SHP77 treated with DMSO at 0.1 percent for 48 hours (cell line): ENCODE measurements at places on chromosomes 4 and X.

DNA sequence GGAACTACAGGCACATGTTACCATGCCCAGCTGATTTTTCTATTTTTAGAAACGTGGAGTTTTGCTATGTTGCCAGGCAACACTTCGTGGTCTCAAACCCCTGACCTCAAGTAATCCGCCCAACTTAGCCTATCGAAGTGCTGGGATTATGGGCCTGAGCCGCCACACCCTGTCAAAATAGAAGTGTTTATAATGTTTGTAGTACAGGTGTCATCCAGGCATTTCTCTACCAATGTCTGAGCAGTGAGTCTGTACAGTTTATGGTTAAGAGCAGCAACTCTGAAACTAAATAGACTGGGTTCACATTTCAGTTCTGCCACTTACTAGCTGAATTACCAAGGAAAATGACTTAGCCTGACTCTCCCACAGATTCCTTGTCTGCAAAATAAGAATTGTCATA, 460.4 kb upstream of the GALNT7 start:
- no peak for DNase-seq

DNA sequence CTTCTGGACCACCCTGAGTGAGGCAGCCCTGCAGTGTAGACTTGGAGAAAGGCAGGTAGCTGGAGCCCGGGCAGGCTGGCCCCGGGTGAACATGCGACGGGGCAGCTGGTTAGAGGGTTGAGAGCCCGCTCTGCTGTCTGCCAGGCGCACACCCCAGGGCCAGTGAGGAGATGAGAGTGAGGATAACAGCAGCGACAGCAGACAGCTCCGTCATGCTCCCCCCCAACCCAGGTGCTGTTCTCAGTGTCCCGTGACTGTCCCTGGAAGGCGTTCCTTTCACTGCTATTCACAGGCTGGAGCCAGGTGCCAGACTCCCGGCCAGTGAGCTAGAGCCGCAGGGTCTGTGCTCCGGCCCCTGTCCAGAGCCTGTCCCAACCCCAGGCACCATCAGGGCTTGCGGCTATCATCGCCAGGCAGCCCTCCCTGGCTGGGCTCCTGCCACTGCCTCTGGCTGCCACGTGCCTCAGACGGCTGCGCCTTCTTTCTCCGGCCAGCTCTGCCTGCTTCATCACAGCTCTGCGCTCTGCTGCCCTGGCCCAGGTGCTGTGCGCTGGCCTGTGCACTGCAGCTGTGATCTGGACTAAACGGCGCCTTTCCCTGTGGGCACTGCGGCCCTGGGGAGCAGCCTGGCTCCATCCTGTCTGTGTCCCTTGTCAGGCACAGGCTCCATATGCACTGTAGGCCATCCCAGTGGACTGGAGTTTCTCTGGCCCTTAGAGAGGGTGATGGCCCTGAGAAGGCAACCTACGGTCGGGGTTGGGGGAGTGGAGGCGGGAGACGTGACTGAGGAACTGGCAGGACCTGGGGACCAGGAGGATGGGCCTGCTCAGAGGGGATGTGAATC, 19.8 kb downstream of the NSG1 start:
- DNase-seq: no peak

DNA sequence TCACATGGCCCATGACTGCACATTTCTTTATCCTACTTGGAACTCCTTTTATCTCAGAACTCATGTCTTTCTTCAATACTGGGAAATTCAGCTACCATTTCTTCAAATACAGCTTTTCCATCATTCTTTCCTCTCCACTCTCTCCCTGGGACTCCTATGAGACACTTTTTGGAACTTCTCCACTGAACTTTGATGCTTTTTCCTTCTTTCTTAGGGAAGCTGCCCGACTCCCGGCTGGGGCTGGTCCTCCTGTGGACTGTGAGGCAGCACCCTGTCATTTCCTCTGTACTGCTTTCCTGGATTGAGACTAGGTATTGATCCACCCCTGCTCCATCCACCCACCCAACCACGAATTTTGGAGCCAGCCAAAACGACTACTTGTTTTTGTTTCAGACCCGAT, 40.0 kb downstream of the ZFYVE28 start:
- no peak for DNase-seq

GRCh38 chr4:8221476-8221875, 22.4 kb downstream of the SH3TC1 start:
- DNase-seq: no peak
